ENCODE measurements at places on chromosomes 1 and 21.

- DNase-seq = no peak
Observed at GRCh38 chr1:21126324-21126723, 50.4 kb downstream of the EIF4G3 start.

DNA sequence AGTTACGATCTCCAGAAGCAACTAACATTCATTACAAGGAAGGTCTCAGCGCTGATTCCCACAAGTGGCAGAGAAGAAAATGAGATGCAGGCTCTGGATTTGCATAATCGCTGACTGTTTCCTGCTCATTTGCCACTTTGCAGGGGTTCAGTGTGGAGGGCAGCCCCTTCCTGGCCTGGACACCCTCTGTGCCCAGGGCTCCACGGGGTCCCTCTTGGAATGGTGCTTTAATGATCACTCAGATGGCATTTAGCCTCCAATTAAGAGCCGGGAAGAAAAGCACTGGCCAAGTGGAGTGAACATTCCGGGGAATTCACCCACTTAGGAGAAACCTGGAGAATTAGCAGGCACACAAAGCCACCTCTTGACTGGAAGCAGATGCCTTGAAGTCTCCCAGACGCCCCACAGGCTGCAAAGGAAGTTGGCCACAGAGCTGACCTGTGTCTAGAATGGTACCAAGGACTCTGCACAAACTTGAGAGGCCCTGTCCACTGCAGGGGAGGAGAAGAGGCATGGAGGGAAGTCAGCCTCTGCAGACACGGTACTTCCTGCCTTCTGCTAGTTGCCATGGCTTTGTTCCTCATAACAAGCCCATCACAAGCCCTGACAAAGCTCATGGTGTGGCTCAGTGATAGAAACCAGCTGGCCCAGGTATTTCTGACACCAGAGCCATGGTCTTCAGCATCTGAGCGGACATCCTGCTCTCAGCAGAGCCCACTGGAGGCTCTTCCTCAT, 157.2 kb downstream of the KAZN start:
- no peak for DNase-seq

GRCh38 chr21:44286716-44287632, 1.3 kb downstream of the AIRE start:
- no peak for DNase-seq

- no peak for DNase-seq
Observed at GRCh38 chr1:200221614-200222282, 188.1 kb downstream of the ZNF281 start.

DNA sequence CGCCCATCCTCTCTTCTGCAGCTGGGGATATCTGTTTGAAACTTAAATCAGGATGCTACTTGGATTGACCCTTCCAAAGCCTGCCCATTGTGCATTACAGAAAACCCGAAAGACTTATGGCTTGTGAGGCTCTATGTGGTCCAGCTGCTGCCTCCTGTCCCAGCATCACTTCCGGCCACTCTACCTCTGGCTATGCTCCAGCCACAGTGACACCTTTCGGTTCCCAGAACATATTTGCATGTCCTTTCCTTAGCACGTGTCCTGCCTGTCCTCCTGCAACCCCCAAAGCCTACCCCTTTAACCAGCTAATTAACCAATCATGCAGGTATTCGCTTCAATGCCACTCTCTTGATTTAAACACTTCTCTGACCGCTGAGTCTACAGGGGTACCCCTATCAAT, 167.6 kb downstream of the PRDM2 start:
- no peak for DNase-seq

DNA sequence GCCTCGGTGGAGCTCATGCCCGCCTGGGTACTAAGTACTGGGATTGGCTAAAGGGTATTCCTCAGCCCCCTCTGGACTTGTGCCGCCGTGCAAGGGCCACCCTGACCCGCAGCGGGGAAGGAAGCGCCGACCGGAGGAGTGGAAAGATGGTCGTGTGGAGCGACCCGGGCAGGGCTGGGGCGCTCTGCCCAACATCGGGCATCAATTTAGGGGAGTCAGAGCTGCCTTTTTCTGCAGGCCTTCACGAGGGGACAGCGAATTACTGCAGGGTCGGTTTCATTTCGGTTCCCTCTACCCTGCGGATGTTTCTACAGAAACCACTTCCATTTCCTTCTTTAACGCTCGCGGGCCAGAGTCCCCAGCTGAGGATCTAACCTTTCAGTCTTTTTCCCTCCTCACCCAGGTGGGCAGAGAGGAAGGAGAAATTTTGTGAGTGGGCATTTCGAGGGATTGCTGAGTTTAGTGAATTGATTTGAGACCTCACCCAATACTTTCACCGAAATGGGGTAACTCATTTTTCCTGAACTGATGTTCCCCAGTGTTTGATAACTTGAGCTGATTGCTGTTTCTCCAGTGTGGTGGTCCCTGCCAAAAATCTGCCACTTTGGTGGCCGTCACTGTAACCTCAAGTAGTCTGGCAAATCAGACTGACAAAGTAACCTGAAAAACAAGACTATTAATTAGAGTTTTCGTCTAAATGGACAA, 1.1 kb downstream of the TOR1AIP1 start:
- DNase-seq = no peak

- no peak for DNase-seq
Observed at GRCh38 chr1:212178851-212179250, 106.4 kb upstream of the PPP2R5A start.

GRCh38 chr1:172344444-172344843, 76.0 kb upstream of the C1orf105 start:
- DNase-seq = no peak

- no peak for DNase-seq
Observed at GRCh38 chr1:246114369-246114768, 392.7 kb downstream of the SMYD3 start.

DNA sequence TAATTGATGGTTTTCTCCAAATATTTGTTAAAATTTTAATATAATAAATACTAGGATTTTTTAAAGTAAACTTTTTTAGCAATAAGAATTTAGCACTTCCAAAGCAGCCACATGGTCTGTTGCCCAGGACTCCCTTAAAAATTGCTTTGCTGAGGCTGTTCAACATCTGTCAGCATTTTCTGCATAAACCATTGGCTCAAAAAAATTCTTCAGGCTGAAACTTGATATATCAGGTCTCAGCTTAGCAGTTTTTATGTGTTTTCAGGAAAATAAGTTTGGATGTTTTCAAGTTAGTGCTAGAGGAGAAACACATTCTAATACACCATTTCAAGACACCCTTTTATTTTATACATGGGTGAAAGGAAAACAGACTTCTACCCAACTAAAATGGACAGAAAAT, 69.1 kb upstream of the C1orf105 start:
- peak; percentile 25 for DNase-seq

GRCh38 chr1:203216274-203217138, 13.0 kb downstream of the CHIT1 start:
- DNase-seq = peak; percentile 24

DNA sequence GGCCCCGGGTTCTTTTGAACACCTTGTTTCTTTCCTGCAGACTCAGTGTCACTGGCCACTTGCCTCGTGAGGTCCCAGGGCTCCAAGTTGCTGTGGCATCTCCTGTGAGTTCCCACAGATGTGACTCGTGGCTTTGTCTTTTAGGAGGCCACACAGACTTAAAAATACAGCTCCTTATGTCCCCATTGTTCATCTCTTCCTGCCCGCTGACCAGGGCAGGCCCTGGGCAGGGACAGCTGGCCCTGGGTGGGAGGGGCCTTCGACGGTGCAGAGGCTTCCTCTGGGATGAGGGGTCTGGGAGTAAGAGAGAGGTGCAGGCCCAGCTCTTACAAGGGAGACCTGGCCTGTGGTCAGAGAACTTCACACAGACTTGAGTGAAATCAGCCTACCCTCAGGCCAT, 15.6 kb downstream of the LDLRAP1 start:
- no peak for DNase-seq

DNA sequence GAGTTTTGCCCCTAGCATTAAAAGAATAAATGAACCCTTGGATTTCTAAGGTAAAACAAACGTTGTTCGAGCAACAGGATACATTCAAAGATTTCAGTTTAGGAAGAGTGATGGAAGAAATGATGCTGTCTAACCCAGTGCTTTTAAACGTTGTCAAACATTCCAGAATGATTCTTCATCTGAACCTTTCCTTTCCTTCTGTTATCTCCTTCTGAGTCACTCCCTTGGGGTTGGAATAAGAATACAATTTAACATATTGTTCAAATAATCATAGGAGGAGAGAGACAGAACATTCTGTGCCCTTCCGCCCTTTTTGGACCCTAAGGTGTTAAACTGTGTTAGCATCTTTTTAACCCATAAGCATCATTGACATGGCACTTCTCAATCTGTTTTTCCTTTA, 61.1 kb upstream of the RCOR3 start:
- DNase-seq = no peak

DNA sequence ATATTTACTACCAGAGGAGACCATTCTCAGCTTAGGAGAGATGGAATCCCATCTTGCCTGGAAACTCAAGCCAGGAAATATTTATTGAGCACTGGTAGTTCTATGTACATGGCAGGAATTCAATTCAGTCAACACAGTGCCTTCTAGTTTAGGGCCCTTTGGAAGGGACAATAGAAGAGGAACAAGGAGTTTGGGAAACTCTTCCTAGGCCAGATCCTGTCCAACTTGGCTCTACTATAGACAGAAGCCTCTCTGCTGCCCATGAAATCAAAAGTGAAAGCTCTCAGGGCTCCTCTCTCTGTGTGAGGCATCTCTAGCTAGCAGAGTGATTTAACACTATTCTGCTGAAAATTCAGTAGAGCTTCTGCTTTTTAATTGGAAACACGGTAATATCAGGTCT, 244.6 kb upstream of the MAP1LC3C start:
- no peak for DNase-seq

DNA sequence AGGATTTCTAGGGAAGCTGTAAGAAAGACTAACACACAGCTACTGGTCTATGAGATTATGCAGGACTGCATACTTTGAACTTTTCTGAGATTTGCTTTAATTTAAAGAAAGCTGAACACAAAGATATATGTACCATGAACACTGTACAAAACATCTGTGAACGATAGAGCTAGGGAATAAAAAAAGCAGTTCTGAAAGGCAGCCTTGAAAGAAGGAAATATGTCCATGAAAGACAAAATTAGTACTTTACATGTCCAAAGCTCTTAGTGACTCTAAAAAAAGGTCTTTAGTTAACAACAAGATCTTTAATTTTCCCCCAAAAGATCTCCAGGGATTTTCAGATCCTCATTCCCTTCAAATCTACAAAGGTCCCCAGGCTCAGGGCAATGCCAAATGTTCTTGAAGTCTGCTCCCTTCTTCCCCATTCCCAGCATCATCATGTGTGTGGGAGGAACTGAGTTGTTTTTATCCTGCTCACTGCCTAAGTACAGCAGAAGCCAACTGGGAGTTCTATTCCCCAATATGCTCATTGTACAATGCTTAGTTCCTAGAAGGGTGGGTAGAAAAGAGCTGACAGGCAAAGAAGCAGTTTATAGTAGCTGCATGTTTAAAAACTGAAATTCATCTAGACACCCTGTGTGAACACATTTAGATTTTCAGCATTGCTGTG, 60.1 kb upstream of the PTCH2 start:
- DNase-seq = no peak

GRCh38 chr1:118366286-118366685, 181.3 kb upstream of the SPAG17 start:
- peak; percentile 5 for DNase-seq

- DNase-seq = no peak
Observed at GRCh38 chr21:41451753-41452676, 26.0 kb downstream of the MX1 start.

DNA sequence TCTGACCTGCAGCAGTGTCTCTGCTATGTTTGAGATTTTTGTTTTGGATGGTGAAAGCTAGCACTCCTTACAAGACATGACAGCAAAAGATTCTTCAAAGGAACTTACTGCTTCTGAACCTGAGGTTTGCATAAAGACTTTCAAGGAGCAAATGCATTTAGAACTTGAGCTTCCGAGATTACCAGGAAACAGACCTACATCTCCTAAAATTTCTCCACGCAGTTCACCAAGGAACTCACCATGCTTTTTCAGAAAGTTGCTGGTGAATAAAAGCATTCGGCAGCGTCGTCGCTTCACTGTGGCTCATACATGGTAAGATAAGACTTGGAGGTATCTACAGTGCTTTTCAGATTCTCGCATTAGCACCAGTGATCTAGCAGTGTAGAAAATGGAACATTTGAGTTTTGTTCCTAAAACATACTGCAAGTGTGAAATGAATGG, 200.2 kb downstream of the PDE4B start:
- no peak for DNase-seq

DNA sequence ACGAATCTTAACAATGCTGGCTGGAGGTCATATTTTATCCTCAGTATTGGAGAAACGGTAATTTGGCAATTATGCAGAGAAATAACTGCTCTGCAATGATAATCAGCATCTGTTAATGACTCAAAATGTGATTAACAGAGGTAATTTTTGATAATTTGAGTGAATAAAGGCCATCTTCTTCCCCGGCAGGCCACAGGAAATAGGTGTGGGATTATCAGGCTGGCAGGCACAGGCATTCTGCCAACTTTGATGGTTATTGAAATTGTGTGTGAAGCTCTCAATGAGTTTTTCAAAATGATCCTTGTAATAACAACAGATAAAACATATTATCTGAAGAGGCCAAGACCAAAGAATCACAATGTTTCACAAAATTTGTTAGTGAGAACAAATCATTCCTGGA, 309.0 kb downstream of the PTGER3 start:
- no peak for DNase-seq

DNA sequence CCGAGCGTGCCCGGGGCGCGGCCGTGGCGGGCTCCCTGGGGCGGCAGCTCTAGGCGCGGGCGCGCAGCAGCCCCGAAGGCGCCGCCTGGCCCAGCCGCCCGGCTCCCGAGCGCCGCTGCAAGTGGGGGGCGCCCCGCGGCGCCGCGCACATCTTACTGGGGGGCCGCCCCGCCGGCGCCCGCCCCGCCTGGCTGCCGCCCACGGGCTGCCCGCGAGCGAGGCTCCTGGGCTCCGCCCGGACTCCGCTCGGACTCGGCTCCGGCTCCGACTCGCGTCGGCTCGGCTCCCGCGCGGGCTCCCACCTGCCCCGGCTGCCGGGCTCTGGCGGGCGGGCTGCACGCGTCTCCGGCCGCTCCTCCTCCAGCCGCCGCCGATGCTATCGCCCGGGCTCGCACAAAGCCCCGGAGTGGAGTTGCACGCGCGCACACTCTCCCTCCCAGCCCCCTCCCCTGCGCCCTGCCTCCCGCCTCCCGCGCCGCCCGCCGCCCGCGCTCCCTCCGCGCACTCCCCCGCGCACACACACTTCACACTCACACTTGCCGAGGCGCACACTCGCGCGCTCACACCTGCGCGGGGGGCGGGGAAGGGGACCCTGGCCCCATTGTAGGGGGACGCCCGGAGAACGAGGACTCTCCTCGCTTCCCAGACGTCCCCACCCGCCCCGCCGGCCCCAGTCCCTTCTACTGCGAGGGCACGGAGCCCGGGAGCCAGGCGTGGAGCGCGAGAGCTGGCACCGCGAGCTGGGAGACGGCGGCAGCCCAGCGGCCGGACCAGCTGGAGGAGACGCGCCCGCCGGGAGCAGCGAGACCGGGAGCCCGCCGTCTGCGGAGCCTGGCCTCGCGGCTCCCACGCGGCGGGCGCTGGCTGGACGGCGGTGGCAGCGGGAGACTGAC, at the start of gene GRIK3:
TSS of gene GRIK3 (minus strand) at position 395 of the 893 bp plus-strand sequence. CDS start 407 bp downstream, outside the sequence.
- DNase-seq = no peak

GRCh38 chr1:17045150-17045549, 8.7 kb downstream of the SDHB start:
- DNase-seq = no peak
